Spinal cord (tissue), 10 donors: ENCODE measurements at places on chromosomes 7 and 10.

DNA sequence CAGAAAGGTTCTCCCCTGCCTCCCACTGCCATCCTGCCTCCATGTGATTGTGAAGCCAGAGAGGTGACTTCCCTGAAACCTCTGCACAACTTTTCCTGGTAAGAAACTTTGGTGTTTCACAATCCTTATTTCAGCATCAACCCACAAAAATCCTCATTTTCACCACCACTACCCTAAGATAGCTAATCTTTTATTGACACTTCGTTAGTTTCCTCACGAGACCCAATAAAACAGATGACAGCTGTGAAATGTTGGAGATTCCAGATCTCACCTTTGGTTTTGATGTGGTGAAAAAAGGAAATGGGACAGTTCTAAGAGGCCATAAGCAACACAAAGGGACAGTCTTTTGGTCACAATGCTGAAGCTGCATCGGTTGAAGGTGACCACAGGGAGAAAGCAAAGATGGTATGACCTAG is 59.9 kb upstream of the TM9SF3 start:
- no peak for DNase-seq

DNA sequence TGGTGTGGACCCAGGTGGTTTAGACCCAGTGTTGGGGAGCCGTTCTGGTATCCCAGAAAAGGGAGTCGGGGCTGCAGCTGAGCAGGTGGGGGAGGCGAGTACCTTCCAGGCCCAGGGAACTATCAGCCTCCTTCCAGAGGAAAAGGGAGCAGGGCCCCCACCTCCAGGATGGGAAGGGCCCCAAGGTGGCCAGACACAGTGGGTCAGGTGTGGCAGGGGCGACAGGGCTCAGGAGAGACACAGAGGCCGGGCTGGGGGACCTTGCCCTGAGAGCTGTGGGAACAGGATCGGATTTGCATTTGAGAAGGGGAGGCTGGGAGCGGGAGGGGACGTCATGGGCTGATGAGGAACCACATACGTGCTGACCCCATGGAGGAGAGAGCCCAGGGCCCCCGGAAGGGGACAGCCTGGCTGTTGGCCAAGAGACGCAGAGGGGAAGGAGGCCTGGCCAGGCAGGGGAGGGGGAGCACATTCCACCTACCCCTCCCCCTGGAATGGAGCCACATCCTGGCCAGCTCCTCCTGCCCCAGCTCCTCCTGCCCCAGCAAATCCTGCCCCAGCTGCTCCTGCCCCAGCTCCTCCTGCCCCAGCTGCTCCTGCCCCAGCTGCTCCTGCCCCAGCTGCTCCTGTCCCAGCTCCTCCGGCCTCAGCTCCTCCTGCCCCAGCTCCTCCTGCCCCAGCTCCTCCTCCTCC is 9.7 kb upstream of the TTYH3 start:
- DNase-seq: no peak

DNA sequence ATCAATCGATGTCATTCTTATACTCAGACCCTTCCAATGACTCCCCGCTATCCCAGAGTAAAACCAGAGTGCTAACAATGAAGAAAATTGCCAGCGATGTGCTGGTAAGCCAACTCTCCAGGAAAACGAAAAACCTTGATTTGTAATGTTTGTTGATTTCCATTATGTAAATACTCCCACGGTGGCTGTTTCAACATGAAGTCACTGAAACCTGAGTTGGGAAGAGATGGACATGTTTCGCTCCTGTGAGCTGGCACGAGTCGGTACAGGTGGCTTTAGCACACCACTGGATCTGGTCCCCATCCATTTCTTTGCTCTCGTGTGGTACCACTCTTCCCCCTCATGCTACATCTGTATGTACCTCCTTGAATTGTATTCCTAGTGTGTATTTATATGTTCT is 52.9 kb downstream of the AP3M1 start:
- no peak for DNase-seq

DNA sequence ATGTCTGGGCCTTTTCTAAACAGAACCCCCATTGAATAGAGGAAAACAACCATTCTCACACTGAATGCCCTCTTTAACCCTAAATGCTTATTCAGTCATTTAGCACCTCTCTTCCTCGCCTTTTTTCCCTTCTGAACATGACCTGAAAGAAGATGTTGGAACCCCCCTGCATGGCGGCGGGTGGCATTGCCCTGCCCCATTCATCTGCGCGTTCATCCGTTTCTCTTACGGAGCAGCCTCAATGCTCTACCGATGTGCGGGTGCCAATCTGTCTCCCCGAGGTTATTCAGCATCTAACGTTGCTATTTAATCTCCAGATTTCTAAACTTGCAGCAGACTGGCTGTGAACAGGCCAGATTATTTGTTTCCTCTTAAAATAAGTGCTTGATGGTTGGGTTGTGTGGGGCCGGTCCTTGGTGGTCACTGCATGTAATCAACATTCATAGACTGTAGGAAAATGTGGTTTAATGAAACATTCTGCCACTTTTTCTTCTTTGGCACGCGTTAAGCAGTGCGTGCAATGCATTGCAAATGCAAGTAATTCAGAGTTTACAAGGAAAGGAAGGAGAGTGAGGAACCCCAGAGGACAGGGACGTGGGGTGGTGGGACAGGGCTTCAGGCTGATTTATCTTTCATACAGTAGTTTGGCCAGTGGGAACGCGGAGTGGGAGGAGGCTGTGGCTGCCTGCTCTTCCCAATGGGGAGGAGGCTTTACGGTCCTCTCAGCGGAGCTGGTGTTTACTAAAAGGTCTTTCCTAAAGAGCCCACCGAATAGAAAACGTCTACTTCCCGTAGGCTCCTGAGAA is 286.7 kb downstream of the DPP6 start:
- peak; percentile 49 for DNase-seq

DNA sequence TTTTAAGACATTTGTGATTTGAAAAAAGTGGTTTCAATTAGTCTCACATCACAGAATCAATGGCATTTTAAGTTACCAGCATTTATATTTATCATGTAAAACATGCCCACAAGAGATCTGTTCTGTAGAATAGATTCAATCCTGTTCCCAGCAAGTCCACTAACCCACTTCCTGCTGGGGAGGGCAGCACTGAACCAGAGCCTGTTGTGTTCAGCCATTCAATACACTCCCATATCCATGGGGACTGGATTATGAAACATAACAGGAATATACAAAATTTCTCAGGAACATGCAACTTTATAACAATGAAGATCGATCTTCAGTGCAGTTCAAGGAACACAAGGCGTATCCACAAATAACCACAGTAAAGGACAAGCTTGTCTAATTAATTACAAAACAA is 24.4 kb upstream of the ANK3 start:
- DNase-seq: no peak

DNA sequence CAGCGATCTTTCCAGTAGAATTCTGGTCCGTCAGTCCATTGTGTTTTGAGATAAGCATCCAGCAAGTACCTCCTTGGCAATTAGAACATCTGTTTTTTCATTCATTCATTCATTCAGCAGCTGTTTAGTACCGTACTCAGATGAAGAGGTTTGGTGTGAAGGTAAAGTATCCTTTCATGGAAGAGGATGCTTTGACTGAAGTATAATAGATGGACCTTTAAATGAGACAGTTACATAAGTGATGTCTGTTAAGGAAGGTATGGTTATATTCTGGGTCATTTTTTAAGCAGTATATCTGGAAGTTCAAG is 1.2 kb downstream of the MAPK8 start:
- DNase-seq: no peak

DNA sequence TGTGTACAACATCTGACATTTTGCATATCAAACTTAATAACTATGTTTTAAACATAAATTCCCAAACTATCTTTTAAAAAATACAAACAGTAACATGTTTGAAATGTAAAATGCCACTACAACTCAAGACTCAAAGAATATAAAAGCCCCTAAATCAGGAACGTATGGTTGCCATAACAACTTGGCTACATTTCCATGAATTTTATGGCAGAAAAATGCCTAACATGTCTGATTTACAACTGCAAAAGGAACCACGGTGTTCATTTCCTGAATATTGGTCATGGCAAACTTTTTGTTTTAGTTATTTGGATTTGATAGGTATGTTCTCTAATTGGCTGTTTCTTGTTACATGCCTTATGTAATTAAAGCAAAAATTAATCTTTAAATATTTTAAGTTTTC is 2.0 kb downstream of the SOSTDC1 start:
- DNase-seq: peak; percentile 76

DNA sequence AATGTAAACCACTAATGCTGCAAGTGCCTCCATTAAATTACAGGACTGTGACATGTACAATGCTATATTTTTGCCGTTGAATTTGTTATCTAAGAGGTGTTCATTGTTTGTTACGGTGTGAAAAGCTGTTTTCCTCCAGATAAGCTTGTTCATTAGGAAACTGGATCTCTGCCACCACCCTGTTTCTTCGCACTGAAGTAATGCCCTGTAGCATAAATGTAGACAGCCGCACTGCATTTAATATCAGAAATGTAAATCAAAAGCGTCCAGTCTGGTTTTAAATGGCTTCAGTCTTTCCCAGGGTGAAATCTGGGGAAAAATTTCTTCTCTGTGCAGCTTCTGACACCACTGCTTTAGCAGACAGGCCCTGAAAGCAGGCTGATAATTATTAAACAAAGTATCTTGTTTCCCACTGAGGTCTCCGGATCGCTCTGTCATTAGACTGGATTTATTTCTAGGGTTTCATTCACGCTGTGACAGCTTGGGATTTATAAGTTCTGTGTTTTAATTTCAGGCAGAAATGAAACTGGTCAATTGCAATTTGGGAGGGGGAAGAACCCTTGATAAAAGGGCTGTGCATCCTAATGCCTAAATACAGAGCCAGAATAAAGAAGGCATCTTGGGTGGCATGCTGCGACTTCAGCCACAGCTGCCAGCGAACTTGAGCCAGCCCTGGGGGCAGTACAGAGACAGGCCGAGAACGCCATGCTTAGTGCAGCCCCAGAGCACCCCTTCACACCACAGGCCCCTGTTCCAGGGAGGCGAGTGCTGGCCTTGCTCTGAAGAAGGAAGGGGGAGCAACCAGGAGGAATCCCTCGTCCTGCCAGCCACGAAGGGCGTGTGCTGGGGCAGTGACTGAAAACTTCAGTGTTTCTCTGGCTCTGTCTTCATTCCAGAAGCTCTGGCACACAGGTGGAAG is 547.7 kb upstream of the GALNT17 start:
- peak; percentile 73 for DNase-seq

DNA sequence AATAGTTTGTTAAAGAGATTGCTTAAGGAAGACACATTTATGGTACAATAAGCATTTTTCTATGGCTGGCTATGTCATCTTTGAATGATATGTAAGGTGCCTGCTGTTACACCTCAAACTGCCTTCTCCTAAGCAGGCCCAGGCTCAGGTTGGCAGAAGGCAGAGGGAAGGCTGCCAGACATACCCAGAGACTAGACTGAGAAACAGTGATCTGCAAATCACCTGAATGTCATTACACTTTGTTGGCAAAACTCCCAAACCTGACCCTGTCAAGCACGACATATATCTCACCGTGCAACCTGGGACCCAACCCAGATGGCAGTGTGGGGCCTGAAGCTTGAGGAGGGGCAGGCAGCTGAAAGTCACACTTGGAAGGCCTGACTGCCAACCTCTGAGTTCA is 136.6 kb upstream of the TARP start:
- DNase-seq: no peak

- DNase-seq: peak; percentile 49
Observed at GRCh38 chr10:58299580-58299979, 30.6 kb downstream of the CISD1 start.

DNA sequence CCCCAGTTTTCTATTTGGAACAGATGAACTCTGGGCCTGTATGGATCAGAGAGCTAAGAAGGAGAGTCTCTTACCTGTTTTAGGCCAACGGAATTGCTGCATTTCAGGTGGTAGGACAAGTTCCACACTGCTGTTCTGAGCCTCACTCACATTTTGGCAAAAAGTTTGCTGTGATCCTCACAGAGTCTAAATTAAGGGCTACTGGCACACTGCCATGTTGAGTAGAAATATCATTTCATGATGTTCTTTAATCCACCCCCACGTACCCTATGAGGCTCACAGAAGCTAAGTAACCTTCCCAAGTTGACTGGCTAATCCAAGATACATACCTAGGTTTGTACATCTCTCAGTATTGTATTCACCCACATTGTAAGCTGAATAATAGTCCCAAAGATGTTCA is 447.2 kb downstream of the INHBA start:
- DNase-seq: no peak

GRCh38 chr7:140304191-140304799 is 94.0 kb downstream of the SLC37A3 start:
- no peak for DNase-seq

DNA sequence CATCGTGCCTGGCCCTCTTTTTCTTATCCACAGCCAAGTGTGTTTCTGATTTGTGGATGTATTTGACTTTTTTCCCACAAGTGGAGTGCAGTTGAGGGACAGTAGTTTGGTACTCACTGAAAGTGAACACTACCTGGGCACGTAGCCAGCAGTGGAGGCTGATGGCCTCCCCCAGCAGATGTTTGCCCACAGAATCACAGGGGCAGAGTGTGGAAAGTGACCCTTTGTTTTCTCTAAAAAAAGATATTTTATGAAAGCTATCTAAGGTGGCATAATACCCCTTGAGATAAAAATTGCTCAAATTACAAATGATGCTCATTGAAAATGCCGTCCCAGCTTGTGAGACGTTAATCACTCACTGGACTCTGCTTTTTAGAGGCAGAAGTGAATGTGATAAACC is 29.1 kb downstream of the WDR37 start:
- DNase-seq: no peak

DNA sequence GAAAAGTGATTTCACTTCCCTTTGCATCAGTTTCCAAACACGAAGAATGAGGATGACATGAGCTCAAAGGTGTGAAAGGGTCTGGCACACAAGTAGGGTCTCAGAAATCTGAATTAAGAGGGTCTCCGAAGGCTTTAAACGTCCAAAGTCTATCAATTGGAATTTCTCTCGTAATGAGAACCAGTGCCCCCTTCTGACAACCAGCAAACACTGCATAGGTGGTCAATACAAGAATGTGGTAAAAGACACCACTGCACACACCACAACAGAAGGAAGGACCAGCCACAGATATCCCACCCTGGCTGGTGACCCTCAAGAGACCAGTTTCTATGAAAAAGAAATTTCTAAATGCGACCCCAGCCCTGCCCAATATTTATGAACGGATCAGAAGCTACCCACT is 78.1 kb downstream of the CALN1 start:
- DNase-seq: peak; percentile 21

DNA sequence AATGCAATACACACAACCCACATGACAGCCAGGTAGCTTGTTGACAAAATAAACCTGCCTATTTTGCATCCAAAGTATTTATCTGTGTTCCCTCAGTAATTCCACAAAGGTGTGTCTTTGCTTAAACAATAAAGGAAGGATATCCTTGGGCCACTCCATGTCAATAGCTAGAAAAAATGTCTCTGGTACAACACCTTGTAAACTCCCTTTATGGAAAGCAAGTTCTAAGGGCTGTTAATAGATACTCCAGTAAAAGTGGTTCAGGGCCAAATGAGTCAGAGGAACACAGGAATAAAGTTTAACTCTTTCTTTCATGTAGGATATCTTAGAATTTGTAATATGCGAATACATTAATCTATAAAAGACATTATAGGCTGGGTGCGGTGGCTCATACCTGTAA is 96.9 kb upstream of the LRRTM3 start:
- DNase-seq: no peak

GRCh38 chr7:151397026-151397425 is 12.8 kb downstream of the WDR86 start:
- DNase-seq: no peak

GRCh38 chr7:101161692-101162471 is 3.5 kb downstream of the VGF start:
- no peak for DNase-seq
